ENCODE measurements at places on chromosomes 1 and 21. TPM values are rescaled to one million over a fixed set of nuclear protein-coding genes. Genes with fewer than 3 reads are reported as not detected.

Gene TOR1AIP1
- total RNA-seq, result 62.0 TPM

Gene RNASEL
- 1.2 TPM for total RNA-seq

Gene MYCL
- 2.0 TPM for total RNA-seq

Gene CLDN19
- 0.05 TPM for total RNA-seq

Gene KRTAP19-3
- not detected for total RNA-seq

Gene MFAP2
- total RNA-seq, result 12.9 TPM

Gene SLFNL1
- 0.10 TPM for total RNA-seq

Gene RCAN3
- total RNA-seq, result 17.5 TPM

Gene IVL
- not detected for total RNA-seq

Gene EXO1
- total RNA-seq, result 26.3 TPM

Gene SSBP3
- total RNA-seq, result 22.5 TPM

Gene C1orf94
- not detected for total RNA-seq

Gene TRNP1
- total RNA-seq, result 81.2 TPM

Gene TLCD4
- total RNA-seq, result 2.9 TPM

Gene HHAT
- 2.3 TPM for total RNA-seq

Gene KPRP
- not detected for total RNA-seq

Gene F5
- 0.08 TPM for total RNA-seq

Gene SPRR2B
- not detected for total RNA-seq

Gene LCE3D
- total RNA-seq, result not detected

Measured in Panc1 (cell line).